Osteoblast (primary cell): ENCODE measurements at places on chromosomes 3 and 15. TPM values are rescaled to one million over a fixed set of nuclear protein-coding genes. Genes with fewer than 3 reads are reported as not detected.
A peak's percentile ranks its signal among the peaks of the same experiment; 100 is the strongest.

DNA sequence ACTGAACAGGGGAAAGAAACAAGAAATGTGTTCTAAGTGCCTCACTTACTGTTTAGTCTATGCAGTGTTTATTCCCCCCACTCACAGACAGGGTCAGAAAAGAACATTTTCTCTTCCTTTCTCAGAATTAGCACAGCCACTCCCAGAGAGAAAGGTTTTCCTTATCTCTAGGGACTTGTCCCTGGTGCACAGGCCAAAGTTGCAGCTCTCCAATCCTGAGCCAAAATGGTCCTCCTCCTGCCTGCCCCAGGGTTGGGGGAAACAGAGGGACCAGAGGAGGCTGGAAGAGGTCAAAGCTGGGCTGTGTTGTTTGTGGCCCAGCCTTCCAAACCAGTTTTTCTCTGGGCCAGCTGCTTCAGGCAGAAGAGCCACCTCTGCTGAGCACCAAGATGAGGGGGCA, 12.0 kb downstream of the RAB6B start:
- DNase-seq = no peak

- peak; percentile 47 for DNase-seq
These were observed 277.4 kb downstream of the ROBO1 start for GRCh38 chr3:79490165-79491028.

- DNase-seq = no peak
These were observed 984.1 kb downstream of the EPHA3 start for GRCh38 chr3:90091549-90091948.

GRCh38 chr15:71596672-71597071, 213.7 kb upstream of the NR2E3 start:
- no peak for DNase-seq

DNA sequence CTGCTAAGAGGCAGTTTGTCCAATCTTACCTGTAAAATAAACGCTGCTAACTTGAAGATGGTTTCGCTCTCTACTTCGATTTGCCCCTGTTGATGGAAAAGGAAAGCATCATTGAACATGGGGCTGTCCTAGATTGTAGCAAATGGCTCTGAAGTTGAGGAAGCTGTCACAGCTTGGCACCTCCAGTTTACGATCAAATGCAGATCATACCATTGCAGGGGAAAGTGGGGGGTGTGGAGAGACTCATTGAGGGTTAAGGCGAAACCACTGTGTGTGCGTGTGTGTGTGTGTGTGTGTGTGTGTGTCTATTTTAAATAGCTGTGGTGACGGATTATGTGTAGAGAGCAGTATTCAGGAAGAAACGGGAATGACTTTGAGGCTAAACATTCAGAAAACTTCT, 127.6 kb upstream of the LMOD3 start:
- no peak for DNase-seq

GRCh38 chr3:8992199-8992598, 28.9 kb upstream of the RAD18 start:
- no peak for DNase-seq

DNA sequence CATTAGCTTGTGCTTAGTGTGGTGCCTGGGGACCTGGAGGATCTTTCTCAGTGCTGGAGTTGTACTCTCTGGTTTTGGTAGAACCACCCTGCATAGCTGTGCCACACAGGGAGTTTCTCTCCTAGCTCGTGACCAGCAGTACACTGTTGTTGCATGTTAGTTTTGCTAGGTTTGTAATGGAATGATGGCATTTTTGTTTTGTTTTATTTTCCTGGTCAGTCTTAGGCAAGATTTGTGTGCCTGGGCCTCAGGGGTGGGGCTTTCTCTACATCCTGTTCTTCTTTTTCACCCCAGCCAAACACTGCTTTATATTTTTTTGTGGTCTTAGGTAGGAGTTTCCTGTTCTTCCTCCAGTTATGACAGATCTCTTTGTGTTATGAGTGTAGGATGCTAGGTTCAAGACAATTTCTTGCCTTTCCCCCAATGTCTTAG, 534.5 kb upstream of the KCNMB2 start:
- no peak for DNase-seq

DNA sequence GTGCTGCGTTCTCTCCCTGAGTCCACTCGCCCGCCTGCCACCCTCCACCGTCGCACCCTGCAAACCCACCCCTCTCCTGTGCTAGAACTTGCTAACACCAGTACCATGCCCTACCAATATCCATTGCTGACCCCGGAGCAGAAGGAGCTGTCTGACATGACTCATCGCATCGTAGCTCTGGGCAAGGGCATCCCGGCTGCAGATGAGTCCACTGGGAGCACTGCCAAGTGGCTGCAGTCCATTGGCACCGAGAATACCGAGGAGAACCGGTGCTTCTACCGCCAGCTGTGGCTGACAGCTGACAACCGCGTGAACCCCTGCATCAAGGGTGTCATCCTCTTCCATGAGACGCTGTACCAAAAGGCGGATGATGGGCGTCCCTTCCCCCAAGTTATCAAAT, 4.9 kb upstream of the ALAS1 start:
- DNase-seq = peak; percentile 93

DNA sequence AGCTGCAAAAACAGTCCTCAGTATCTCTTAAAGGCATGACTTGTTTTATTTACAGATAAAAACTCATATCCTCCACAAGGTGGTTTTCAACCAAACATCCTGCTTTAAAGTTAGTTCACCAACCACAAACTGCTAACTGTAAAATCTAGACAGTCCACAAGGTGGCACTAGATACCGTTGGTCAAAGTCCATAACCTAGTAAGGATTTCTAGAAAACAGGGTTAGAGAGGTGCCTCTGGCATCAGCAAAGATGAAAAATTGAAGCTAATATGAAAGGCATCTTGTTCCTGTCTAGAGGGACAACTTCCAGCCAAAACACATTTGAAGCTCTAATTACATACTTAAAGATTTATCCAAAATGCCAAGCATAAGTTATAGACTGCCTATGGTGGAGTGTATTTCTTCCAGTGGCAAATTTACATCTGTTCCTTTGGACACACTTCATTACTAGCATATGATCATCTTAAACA, 56.0 kb downstream of the ZMAT3 start:
- DNase-seq = no peak

- DNase-seq = no peak
These were observed 329.8 kb upstream of the NAALADL2 start for GRCh38 chr3:174529298-174529697.

The GPR62 gene
- under 0.01 TPM in 1 of 2 replicates, not detected in the other for total RNA-seq

The CCR1 gene
- total RNA-seq = 0.59 and 1.1 TPM in 2 replicates

The ANKRD34C gene
- not detected in 2 replicates for total RNA-seq

The SLMAP gene
- 43.9 and 50.7 TPM in 2 replicates for total RNA-seq

The ACP3 gene
- total RNA-seq = under 0.01 TPM in 1 of 2 replicates, not detected in the other

The MGA gene
- 40.2 and 41.0 TPM in 2 replicates for total RNA-seq
